ENCODE measurements at places on chromosomes 2 and 18.

DNA sequence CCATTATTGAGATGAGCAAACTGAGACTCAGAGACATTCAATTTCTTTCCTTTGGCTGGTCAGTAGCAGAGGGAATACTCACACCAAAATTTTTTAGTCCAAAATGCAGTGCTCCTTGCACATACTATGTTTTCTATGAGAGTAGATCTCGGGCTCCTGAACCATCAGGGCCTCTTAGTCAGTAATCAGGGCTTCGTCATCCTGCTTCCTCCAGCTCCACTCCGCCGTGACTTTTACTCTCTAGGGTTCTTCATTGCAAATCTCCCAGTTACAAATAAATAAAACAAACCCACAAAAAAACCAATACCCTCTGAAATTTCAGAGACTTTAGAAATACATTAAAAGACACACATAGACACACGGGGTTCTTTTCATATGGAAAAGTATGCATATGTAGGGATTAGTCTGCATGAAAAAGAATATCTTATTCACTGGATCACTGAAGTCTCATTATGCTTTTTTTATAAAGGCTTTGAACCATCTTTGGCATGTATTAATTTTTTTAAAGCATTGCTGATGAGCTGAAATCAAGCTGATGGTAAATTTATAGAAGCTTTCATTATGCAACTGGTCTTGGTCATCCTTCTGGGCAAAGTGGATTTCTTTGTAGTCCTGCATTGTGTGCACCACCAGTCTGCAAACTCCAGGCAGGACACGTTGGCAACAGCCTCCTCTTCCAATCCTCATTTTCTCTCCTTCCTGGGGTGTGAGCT lies 235.0 kb downstream of the ICOS start:
- no peak for DNase-seq

DNA sequence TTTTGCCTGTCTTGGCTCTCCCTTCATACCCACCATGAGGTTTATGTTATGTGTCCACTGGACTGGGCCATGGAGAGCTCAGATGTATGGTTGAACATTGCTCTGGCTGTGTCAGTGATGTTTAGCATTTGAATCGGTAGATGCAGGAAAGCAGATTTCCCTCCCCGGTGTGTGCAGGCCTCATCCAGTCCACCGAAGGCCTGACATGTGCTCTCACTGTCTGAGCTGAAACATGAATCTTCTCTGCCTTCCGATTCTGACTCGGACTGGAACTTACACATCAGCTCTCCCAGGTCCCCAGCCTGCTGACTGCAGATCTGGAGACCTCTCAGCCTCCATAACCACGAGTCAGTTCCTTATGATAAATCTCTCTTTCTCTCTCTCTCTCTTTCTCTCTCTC lies 72.4 kb upstream of the SLC66A3 start:
- DNase-seq, result no peak

GRCh38 chr2:241957276-241957675 lies 87.7 kb downstream of the RTP5 start:
- DNase-seq, result no peak

- DNase-seq, result no peak
Measured at GRCh38 chr18:35680139-35680551, 98.6 kb downstream of the GALNT1 start.

DNA sequence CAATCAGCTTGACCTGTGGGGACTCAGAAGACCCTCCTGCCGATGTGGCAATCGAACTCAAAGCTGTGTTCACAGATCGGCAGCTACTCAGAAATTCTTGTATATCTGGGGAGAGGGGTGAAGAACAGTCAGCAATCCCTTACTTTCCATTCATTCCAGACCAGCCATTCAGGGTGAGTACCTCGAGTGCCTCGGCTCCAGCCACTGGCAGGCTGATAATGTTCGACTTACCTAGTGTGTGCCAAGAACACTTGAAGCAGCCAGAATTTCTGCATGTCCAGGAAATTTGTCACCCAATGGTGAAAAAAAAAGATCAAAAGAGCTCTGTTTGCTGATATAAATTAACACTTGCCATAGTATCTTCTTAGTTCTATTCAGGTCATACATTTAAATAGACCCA lies 2.3 kb downstream of the LGALSL start:
- no peak for DNase-seq

GRCh38 chr2:170113168-170113894 lies 64.6 kb upstream of the MYO3B start:
- DNase-seq, result no peak

- no peak for DNase-seq
Measured at GRCh38 chr2:97735161-97735561, 21.8 kb downstream of the ZAP70 start.

- peak; percentile 80 for DNase-seq
Measured at GRCh38 chr2:20168048-20168726, 56.7 kb downstream of the SDC1 start.

GRCh38 chr2:96092573-96092877 lies 23.8 kb downstream of the ADRA2B start:
- DNase-seq, result peak; percentile 17

GRCh38 chr2:13676269-13676668 lies 956.2 kb upstream of the LRATD1 start:
- DNase-seq, result no peak

DNA sequence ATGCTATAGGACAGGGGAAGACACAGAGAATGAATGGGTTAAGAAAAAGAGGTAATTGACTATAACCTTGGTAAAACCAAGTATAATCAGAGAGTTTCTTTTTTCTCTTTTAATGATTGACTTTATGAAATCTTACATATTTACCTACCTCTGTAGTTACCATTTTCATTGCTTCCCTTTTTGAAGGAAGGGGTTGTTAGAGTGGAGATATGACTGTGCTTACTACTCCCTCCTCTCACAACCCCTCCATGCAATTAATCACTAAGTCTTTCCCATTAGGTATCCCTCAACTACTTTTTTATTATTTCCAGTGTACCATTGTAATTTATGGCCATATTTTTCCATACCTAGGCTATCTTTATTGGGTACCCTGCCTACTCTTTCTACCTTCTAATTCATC lies 71.4 kb downstream of the WDR7 start:
- DNase-seq, result no peak

DNA sequence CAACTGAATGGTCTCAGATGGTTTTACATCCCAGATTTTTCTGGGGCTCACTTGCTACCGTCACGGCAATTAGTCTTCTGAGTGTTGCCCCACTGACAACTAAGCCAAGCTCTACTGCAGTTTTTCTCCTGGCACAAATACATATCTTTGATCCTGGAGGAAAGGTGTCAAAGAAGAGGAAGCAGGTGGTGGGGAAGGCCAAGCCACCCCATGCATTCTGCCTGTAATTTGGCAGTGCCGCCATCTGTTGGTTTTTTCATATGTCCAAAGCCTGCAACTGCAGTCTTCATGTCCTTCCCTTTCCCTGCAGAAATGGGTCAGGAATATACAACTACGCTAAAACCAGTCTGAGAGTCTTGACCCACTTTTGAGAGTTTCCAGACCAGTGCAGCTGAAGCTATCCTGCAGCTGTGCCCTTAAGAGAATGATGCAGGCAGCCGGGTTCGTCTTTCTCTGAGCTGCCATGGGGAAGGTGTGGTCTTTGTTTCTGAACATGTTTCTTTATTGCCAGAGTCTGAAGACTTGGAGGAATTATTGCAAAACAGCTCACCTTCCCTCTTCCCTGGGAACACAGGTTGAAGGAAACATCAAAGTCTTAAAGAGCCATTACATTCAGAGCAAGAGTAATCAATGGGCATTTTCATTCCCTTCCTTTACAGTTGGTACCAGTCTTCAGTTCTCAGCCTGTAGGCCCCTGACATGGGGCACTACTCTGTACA lies 71.8 kb upstream of the ATL2 start:
- no peak for DNase-seq

- no peak for DNase-seq
Measured at GRCh38 chr18:6960656-6961055, 156.9 kb downstream of the LAMA1 start.

DNA sequence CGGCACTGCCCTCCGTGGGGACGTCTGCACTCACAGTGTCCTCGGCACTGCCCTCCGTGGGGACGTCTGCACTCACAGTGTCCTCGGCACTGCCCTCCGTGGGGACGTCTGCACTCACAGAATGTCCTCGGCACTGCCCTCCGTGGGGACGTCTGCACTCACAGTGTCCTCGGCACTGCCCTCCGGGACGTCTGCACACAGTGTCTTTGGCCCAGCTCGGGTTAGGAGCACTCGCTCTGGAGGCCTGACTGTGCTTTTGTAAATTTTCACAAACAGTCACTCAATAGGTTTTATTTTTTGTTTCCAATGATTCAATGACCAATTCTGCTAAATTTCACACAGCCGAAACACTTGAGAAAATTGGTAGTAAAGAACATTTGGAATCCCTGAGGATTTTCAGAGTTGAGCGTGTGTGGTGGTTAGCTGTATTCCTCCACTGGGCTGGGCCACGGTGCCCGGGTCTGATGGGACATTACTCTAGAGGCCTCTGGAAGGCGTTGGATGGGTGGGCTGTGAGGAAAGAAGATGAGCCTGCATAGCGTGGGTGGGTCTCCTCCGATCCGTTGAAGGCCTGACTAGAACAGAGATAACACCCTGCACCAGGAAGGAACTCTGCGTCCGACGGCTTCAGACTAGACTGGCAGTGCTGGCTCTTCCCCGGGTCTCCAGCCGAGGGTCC lies 134.8 kb downstream of the RTP5 start:
- no peak for DNase-seq

GRCh38 chr18:73514449-73514848 lies 633.2 kb downstream of the FBXO15 start:
- DNase-seq, result no peak

GRCh38 chr2:177733-178132 lies 86.1 kb downstream of the SH3YL1 start:
- DNase-seq, result no peak

DNA sequence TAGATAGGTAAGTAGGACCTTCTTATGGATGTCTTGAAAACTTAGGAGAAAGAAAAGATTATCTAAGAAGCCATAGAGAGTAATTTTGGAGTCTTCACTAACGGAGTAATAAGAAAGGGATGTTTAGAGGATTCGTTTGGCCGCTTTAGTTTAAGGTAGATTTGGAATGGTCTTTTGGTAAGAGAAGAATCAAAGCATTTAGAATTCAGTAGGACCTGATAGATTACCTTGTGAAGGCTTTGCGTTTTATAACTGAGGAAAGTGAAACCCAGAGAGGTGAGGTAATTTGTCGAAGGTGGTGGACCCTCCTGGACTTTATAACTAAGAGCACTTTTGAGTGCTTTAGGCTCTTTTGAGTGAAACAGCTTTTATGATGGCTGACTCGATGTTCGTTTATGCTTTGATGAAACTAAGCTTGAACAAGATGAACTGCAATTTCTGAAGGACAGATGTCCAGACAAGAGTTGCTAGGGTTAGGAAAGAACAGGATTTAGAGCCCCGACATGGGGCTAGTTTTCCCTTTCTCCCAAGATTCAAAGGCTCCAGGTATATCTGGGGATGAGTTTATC lies 1.3 kb downstream of the MYL12B start:
- no peak for DNase-seq

DNA sequence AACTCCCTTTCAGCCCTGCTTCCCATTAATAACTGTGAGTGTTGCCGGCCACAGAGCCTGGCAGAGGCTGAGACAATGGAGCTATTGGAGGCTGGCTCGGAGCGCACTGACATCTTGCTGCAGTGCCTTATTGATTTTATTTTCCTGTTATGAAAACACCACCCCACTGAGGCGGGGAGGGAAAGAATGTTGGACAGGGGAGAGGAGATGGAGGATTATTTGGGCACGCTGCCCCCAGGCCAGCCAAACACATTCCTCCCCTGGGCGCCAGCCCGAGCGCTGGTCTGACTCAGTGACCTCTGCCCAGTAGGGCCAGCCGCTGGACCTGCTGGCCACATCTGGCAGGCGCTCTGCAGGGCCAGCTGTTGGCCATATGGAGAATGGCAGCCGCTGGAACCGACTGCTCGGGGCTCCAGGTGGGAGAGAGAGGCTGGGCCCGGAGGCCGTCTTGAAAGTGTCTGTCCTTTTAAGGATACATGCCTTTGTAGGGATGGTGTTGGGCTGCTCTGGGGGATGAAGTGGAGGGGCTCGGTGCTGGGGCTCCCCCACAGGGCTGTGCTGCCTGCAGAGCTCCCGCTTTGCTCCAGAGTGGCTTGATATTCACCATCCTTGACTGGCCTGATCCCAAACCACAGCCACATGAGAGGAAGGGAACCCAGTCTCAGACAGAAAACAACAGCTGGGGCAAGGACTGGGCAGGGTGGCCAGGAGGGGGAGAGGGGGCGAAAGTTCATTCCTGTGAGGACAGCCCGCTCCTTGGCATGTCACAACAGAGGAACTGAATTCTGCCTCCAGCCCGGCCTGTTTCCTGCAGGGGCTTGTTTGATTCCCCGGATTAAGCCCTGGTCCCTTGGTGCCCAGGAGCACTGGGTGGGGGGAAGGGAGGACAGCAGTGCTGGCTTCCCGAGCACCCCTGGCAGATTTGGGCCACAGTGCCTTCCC lies 179.0 kb downstream of the KLHL29 start:
- peak; percentile 21 for DNase-seq

DNA sequence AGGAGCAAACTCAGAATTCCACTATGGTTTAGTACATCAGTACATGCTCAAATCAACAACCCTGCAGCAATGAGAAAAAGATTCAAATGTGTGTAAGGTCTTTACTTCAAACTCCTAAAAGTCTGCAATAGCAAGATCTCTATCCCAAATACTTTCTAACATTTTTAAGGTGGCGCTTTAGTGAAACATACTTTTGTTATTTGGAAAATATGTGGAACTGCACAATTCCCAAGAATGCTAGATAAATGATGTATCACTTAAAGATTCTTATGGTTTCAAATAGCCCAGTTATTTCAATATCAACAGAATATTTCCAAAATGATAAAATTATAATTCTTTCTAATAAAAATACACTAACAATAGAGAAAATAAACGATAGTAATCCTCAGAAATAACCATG lies 227.6 kb upstream of the SMAD7 start:
- DNase-seq, result no peak

- no peak for DNase-seq
Measured at GRCh38 chr2:233060501-233060979, 398 bp downstream of the INPP5D start.

GRCh38 chr18:79487183-79487800 lies 91.6 kb downstream of the NFATC1 start:
- no peak for DNase-seq

DNA sequence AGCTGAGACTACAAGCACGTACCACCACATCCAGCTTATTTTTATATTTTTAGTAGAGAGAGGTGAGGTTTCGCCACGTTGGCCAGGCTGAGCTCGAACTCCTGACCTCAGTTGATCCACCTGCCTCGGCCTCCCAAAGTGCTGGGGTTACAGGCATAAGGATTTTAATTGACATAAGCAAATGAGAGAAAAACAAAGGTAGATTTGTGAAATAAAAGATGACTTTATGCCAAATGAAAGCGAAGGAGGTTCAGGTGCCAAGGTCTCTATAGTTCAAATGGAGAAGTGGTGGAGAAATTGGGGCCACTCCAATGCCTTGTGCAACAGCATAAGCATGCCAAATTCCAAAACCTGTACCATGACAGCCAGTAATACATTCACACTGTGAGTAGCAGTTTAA lies 180.6 kb downstream of the MREG start:
- DNase-seq, result no peak

GRCh38 chr2:86033751-86034692 lies 71.7 kb downstream of the POLR1A start:
- DNase-seq, result no peak

All from colonic mucosa (tissue), 4 donors.